NCI-H510A treated with DMSO at 0.1 percent for 48 hours (cell line): ENCODE measurements at places on chromosomes 12 and 14.

DNA sequence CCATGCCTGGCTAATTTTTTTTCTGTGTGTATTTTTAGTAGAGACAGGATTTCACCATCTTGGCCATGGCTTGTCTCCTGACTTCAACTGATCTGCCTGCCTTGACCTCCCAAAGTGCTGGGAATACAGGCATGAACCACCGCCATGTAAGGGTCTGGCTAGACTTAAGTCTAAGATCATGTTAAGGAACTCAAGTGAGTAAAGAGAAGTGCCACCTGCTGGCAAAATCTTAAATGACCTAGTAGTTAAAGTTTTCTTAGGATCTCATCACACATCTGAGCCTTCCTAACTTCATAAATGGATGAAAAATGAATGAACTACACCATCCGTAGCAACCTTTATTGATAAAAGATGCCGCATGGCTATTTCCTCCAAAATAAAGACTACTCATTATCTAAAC lies 1.7 kb upstream of the C12orf56 start:
- DNase-seq, result no peak

DNA sequence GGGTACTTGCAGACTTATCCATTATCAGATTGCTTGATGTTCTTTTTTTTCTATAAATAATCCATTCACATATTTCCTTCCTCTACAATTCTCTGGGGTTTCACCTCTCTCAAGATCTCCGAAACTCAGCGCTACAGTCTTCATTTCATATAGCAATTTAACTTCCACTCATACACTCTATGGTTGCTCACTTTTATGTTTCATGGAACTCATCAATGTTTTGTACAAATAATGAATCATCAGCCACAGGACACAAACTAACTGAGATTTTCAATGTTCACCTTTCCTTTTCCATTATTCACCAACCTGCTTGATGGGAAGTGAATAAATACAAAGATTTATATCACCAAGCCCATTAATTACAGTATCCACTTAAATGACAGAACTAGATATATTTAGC lies 534.7 kb downstream of the LRFN5 start:
- DNase-seq, result no peak

DNA sequence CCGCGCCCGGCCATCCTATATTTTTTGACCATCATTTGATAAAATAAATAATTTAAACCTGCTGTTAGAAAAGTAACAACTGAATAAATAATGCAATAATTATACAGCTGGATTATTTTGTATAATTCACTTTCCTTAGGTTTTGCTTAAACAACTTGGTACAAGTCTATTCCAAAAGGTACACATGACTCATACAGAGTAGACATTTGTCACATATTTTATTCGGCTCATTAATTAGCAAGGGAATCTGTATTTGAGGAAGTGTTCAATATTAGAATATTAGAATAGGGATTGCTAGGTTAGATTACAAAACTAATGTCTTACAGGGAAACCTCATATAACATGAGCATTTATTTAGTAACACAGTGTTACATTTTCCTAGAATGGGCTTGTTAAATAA lies 48.7 kb downstream of the ATP2A2 start:
- DNase-seq, result no peak

DNA sequence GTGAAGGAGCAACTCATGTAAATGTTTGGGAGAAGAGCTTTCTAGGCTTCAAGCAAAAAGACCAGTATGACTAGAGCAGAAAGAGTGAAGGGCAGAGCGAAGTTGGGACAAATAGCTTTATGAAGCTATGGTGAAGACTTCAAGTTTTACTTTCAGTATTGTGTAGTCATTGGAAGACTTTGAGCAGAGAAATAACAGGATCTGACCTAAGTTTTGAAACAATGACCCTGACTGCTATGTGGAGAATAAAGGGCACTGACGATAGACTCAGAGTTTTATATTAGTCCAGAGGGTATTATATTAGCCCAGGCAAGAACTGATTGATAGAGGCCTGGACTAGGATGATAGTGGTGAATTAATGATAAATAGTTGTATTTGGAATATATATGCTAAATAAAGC lies 187.3 kb downstream of the KTN1 start:
- no peak for DNase-seq

- no peak for DNase-seq
Observed at GRCh38 chr12:12272869-12273268, 6.0 kb upstream of the LRP6 start.

- no peak for DNase-seq
Observed at GRCh38 chr12:66971816-66972215, 292.9 kb upstream of the GRIP1 start.

DNA sequence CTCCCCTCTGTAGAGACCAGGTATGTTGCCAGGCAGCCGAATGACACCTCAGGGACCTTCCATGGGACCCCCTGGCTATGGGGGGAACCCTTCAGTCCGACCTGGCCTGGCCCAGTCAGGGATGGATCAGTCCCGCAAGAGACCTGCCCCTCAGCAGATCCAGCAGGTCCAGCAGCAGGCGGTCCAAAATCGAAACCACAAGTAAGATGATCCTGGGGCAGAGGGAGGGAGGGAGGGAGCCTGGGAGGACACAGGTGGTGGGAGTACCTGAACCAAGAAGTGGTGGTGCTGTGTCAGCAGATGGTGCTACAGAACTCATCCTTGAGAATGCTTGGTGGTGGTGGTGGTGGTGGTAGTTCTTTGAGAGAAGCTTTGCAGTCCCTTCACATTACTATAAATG lies 1.0 kb downstream of the SMARCD1 start:
- DNase-seq, result no peak

DNA sequence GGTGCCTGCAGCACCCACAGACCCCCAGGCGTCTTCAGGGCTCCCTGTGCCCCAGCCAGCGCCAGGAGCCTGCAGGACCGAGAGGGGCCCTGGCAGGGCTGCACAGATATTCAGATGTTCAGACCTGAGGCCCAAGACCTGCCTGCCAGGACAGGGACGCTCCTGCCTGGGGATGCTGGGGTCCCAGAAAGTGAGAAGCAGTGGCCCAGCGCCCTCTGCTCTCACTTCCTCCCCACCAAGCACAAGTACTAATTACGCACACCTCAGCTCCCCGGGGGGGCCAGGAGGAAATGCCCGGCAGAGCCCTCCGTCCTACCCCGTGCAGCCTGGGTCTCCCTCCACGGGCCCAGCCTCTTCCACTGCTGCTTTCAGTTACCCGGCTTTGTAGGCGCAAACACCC lies 28.8 kb upstream of the INF2 start:
- no peak for DNase-seq

DNA sequence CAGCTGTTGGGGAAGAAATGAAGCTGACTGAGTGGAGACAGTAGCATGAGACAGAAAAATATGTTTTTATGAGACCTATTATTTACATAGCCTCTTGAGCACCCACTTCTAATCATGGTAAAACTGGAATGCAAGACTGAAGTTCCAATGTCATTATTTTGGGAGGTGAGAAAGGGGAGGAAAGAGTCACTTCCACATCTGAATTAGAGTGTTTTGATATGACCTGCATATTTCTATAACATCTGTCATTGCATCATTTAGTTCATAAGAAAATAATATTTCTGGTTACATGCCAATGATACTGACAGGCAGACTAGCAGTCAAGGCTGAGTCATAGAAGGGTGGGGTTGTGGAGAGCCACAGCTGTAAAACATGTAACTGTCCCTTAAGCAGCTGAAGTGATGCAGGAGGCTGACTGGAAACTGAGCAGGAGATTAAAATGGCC lies 26.7 kb downstream of the NTN4 start:
- peak; percentile 66 for DNase-seq

- no peak for DNase-seq
Observed at GRCh38 chr12:49533331-49533730, 5.5 kb upstream of the KCNH3 start.

DNA sequence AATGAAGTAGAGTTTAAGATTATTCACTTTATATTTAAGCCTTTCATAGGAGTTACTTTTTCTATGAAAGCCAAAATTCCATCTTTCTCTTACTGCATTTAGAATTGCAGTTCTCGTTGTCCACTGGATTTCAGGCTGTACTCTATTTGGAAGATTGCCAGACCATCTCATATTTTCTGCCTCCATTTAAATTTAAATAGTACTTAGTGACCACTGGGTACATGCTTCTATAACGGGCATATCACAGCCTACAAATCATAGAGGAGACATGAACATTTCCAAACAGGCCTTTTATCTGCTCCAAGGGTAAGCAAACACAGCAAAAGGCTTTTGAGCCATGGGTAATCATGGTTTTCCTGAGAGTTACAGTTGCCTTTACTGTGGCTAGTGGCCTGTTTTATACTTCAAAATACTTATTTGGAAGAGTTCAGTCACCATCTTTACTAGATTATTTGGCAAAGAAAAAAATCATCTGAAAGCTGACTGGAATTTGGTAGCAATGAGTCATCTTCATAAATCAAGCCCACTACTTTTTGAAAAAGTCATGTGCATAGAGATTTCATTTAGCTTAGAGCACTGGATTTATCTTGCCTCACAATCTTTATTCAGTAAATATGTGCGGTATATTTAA lies 15.7 kb downstream of the ANO6 start:
- no peak for DNase-seq

- DNase-seq, result no peak
Observed at GRCh38 chr12:108214486-108214885, 85.4 kb downstream of the WSCD2 start.

DNA sequence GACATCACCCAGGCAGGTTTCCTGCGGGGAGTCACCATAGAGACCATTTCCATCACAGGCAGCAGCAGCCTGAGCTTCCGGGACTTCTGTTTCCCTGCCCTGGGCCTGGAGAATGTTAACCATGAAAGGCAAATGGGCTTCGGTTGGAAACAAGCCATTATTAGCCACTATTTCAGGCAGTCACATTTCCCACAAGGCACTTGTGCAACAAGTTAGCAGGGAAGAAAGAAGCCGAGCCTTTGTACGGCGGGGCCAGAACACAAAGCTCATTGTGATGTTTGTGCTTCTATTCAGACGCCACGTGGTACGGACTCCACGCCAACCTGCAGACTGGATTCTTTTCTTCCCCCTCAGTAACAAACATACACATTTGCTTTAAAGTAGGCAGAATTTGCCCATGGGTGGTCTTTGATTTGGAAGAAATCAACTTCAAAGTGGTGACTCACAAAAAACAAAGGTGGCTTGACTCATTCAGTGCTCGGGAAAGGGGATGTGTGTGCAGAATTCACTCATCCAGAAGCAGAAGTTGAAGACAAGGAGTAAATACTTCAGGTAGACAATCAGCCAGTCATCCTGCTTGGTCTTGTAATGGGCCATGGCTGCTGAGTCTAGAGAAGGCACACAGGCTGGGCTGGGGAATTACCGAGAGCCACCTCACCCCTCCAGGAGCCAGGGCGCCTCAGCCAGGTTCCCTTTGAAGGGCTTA lies 154.2 kb upstream of the PRMT8 start:
- no peak for DNase-seq
